ENCODE measurements at places on chromosomes 2 and 18. TPM values are rescaled to one million over a fixed set of nuclear protein-coding genes. Genes with fewer than 3 reads are reported as not detected.

DNA sequence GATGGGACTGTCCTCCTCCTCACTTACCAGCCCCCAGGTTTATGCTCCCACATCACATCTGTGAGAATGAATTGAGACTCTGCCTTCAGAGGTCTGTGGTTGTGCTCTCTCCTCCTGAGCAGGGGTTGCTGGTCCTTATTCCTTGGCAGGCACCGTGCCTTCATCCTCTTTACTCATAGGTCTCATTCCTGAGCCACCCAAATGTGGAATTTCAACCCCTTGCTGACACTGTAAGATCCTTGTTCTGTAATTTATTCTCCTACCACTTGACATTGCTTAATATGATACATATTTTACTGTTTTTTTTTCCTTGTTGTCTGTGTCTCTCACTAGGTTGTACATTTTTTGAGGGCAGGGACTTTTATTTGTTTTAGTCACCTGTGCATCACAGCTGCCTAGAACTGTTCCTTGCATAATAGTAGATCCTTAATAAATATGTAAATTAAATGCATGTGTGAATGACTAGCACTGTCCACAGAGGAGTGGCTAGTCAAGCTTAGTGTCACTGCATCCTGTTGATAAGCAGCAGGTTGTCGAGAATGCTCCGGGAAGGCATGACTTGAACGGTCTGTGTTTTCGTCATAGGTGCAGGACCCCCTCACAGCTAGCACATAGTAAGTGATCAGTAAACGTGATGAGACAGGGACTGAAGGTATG is 180.6 kb downstream of the ZNF407 start:
- H3K4me3 ChIP-seq = no peak overlapping the region
- H3K36me3 ChIP-seq = no peaks in the 10 kb centered on the region
- peaks cover 4% of the 10 kb centered on the region for H3K4me1 ChIP-seq
- H3K27ac ChIP-seq = no peak overlapping the region

The AFG3L2 gene
- total RNA-seq = 45.5 TPM

The SMARCAL1 gene
- total RNA-seq = 33.0 TPM

The CHRNG gene
- not detected for total RNA-seq

The MARS2 gene
- total RNA-seq = 4.6 TPM

All from mesothelial cell of epicardium (in vitro differentiated cells).